ENCODE measurements at places on chromosomes 2 and 18. TPM values are rescaled to one million over a fixed set of nuclear protein-coding genes. Genes with fewer than 3 reads are reported as not detected.

Gene RAB27B
- polyA plus RNA-seq: 9.6 TPM

Gene TMEFF2
- polyA plus RNA-seq: 2.3 TPM

Gene DNAH6
- polyA plus RNA-seq: 1.6 TPM

Gene SETBP1
- polyA plus RNA-seq: 6.7 TPM

Gene SESTD1
- polyA plus RNA-seq: 17.6 TPM

Gene MOCOS
- polyA plus RNA-seq: 3.8 TPM

Gene HOXD12
- polyA plus RNA-seq: not detected

Gene FOSL2
- polyA plus RNA-seq: 57.5 TPM

Gene CKAP2L
- 6.2 TPM for polyA plus RNA-seq

Gene CARF
- 10.4 TPM for polyA plus RNA-seq

Gene TRIP12
- 99.3 TPM for polyA plus RNA-seq

Gene CHRNG
- polyA plus RNA-seq: 0.21 TPM

Gene ZNF385B
- 2.0 TPM for polyA plus RNA-seq

Gene SAG
- polyA plus RNA-seq: 0.36 TPM

Gene AQP12B
- 10.6 TPM for polyA plus RNA-seq

Gene LOXHD1
- polyA plus RNA-seq: 0.49 TPM

Gene SCN7A
- polyA plus RNA-seq: 6.7 TPM

Gene ORC4
- 46.9 TPM for polyA plus RNA-seq

Gene IL36B
- not detected for polyA plus RNA-seq

Gene CPO
- 0.31 TPM for polyA plus RNA-seq

Gene LCT
- polyA plus RNA-seq: 79.1 TPM

Gene MTCL1
- 24.0 TPM for polyA plus RNA-seq

Gene AMER3
- 1.3 TPM for polyA plus RNA-seq

Gene CRACDL
- polyA plus RNA-seq: 3.0 TPM

Data from large intestine (tissue), 12 donors.